ENCODE measurements at places on chromosomes 2 and 18.

DNA sequence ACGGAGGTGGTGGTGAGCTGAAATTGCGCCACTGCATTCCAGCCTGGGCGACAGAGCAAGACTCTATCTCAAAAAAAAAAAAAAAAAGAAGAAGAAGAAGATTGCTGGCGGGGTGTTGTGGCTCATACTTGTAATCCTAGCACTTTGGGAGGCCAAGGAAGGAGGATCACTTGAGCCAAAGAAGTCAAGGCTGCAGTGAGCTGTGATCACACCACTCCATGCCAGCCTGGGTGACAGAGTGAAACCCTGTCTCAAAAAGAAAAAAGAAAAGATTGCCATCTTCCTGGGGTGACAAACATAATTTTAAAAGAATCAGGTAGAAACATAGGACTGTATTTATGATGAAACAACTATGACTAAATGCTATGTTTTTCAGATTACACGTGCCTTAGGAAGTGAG, 55.1 kb upstream of the EML4 start:
- DNase-seq: no peak

GRCh38 chr2:222714361-222715241, 43.1 kb downstream of the MOGAT1 start:
- DNase-seq: no peak

DNA sequence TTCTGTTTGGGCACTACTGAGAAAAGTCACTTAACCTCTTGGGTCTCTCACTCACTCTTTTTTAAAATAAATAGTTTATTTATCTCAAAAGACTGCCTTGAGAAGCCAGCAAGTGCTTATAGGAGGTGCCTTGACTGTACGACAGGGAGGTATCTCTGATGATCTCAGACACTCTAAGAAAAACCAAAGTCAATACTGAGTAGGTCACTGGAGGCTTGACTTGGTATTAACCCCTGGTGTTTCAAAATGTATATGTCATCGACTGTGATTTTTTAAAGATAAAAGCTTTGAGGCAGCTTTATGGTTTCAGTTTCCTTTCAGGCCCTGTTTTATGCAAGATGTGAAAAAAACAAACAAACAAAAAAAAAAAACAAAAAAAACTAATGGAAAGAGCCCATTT, 33.7 kb downstream of the MREG start:
- no peak for DNase-seq

GRCh38 chr2:16206191-16206944, 266.0 kb downstream of the MYCN start:
- no peak for DNase-seq

GRCh38 chr2:32652555-32653209, 24.8 kb downstream of the TTC27 start:
- DNase-seq: no peak

DNA sequence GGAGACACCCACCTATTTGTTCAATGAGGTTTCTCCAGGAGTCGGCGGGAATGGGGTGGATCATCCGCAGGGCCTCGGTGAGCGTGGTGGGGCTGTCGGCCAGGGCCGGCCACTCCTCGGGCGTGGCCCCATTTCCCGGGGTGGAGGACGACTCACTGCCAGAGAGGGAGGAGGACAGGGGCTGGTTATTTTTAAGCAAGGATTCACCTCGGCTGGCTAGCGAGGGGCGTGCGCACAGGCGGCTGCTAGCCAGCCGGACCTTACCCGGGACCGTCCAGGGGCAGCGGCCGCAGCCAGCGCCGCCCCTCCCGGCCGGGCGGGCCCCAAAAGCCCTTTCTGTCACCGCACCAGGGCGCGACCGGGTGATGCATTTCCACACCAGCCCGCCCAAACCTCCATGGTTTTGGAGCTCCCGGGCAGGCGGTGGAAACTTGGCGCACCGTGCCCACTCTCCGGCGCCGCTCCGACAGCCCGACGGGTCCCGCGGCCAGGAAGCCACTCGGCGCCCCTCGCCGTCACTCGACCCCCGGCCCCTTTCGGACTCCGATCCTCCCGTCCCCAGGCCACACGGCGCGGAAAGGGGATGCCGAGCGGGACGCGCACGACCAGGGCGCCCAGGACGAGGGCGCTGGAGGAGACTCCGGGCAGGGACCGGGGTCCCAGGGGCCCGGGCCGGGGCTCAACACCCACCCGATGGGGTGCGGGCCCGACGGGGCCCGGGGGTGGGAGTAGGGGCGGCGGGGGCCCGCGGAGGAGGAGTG, 57.1 kb downstream of the SNORC start:
- DNase-seq: no peak

DNA sequence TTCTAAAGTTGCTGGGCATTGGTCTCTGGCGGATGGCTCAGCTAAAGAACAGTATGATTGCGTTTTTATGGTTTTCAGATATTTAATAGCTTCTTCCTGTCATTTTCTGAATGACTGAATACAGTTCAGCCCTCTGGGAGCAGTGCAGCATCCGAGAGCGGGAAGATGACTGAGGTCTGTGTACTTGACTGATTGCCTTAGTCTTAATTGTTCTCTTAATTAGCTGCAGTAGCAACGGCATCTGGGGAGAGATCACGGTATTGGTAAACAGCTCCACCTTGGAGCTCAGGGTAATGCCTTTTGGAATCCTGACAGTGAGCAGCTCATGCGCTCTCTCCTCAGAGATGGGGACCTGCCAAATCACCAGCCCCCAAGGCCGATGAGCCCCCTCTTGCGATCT, 481.4 kb upstream of the SPRED2 start:
- no peak for DNase-seq

GRCh38 chr2:157172866-157173578, 84.5 kb upstream of the GALNT5 start:
- no peak for DNase-seq

DNA sequence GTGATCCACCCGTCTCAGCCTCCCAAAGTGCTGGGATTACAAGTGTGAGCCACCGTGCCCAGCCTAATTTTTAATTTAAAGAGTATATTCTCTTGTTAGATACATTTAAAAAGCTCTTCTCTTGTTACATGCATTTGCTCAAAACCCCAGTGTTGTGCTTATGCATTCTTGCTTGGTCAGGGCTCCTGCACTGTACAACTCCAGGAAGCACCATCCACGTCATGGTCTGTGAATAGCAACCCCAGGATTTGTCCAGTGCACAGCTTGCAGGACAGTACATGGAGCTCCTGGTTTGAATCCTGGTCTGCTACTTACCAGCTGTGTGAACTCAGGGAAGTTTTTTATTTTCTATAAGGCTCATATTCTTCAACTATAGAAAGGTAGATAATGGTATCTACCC, 80.8 kb downstream of the MDH1 start:
- no peak for DNase-seq

GRCh38 chr2:235384624-235385023, 109.2 kb upstream of the AGAP1 start:
- no peak for DNase-seq

DNA sequence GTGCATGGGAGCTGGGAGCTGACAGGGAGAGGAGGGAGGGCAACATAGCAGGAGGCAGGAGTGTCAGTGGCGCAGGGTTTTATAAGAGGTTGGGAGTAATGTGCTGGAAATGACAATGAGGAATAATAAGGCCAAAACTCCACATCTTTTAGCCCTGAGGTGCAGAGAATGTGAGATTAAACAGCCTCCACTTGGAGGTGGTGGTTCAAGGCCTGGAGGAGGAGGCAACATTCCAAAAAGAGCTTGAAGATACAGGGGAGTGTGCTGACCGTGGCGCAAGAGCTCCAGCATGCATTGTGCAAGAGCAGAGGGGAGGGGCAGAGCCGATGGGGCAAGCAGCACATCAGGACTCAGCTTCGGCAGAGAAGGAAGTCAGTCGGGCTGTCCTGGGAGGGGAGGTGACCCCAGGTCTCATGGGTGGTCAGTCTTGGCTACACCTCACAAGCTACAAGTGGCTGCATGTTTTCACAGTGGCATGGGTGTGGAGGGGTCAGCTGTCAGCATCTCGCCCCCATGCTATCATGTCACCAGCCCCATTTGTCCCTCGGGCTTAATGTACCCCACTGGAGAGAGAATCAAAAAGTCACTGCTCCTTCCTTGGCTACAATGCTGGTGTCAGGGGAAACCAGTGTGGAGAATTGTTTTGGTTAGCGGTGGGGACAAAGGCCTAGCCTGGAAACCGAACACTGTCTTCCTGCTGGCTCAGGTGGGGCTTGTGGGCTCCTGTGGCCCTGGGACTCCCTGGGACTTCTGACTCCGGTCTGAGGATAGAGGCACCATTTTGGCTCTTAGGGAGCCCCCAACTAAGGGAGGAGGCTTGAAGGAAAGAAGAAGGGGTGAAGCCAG, 208.0 kb downstream of the ZFP36L2 start:
- DNase-seq: no peak

GRCh38 chr2:217520356-217521010, 482.3 kb downstream of the TNS1 start:
- no peak for DNase-seq

DNA sequence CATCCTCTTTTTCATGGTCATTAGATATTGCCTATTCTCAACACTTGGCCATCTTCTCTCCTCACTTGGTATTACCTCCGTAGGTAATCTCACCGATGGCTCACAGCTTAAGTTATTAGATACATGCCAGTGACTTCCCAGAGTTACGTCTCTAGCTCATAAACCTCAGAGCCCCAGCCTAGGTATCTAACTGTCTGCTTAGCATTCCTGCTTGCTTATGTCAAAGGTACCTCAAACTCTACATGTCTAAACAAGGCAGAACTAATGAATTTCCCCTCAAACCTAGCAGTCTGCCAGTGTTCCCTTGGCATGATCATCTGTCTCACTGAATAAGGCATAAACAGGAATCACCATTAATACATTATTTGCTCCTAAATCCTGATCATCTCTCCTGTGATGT, 27.7 kb upstream of the ZNF638 start:
- no peak for DNase-seq

DNA sequence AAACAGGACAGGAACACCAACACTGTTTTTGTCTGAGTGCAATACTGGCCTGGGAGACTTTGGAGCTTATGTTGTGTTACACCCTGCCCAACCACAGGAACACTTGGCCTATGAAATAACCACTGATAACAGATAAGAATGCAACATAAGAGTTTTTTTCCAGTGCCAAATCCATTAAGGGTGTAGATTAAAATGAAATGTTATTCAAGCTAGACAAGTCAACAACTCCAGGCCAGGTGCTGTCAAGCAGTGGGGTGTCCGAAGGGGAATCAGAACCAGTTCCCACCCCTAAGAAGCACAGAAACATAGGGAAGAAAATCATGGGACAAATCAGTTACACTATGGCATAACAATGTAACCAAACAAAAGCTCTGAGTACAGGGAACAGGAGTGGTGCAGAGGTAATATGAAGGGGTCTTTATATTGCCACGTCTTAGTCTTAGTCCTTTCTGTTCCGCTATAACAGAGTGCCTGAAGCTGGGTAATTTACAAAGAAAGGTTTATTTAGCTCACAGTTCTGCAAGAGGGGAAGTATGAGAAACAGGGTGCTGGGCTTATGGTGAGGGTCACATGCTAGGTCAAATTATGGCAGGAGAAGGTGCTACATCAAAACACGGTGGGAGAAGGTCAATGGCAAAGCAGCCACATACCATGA, 3.8 kb downstream of the AFG3L2 start:
- no peak for DNase-seq

GRCh38 chr18:5066380-5066977, 130.6 kb downstream of the AKAIN1 start:
- DNase-seq: no peak

GRCh38 chr2:182426918-182427240, at the start of gene PDE1A:
Gene PDE1A (minus strand): TSS chr2:182427036.
- DNase-seq: no peak

GRCh38 chr2:157256626-157257025, 879 bp upstream of the GALNT5 start:
- DNase-seq: no peak

DNA sequence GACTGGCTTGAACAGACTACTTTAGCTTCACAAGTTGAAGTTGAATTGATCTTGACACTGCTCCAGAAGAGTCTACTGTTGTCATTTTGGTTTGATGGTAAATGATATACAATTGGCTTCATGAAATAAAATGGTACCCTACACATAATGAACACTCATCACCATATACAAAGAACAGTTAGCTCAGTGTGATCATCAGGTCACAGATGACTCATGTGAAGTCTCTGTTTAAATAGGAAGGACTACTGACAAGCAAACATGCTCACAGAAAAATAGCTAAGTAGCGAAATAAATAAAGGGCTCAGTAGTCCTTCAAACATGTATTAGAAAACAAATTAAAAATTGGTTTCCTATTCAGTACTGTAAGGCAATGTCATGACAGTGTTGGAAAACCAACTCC, 96.2 kb downstream of the MEIS1 start:
- DNase-seq: no peak

GRCh38 chr2:12004713-12005112, 258.3 kb downstream of the LPIN1 start:
- DNase-seq: no peak

DNA sequence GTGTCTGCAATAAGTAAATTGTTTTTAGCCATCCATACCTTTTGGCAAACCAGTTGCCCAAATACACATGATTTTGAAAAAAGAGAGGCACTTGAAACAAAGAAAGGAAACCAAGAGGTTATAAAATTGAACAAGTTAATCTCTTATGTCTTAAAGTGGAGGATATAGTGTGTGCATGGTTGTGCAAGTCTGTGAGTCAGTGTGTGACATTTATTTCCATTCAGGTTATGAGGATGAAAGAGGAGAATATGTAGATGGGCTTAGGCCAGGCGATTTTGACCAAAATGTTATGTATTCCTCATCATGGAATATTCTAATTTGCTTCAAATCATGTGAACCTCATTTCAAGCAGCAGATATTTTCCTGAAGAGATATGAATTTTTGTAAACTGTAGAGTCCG, 123.3 kb downstream of the SETBP1 start:
- DNase-seq: no peak

GRCh38 chr18:10231220-10231619, 223.2 kb upstream of the APCDD1 start:
- no peak for DNase-seq

- DNase-seq: no peak
These were observed 227.8 kb downstream of the BCL2 start for GRCh38 chr18:63091671-63092364.

GRCh38 chr2:25386971-25387875, 45.5 kb upstream of the DNMT3A start:
- no peak for DNase-seq

- DNase-seq: no peak
These were observed 49.0 kb downstream of the TAF1B start for GRCh38 chr2:9892236-9892635.

GRCh38 chr18:63551769-63552168, 9.6 kb downstream of the SERPINB12 start:
- no peak for DNase-seq

- DNase-seq: no peak
These were observed 24.0 kb upstream of the CERS6 start for GRCh38 chr2:168432100-168432499.

GRCh38 chr18:8261651-8262091, 347.6 kb upstream of the RAB12 start:
- no peak for DNase-seq

- DNase-seq: no peak
These were observed 211.7 kb downstream of the CLIP4 start for GRCh38 chr2:29326926-29327325.

GRCh38 chr2:9286554-9287399, 80.2 kb downstream of the ASAP2 start:
- no peak for DNase-seq

DNA sequence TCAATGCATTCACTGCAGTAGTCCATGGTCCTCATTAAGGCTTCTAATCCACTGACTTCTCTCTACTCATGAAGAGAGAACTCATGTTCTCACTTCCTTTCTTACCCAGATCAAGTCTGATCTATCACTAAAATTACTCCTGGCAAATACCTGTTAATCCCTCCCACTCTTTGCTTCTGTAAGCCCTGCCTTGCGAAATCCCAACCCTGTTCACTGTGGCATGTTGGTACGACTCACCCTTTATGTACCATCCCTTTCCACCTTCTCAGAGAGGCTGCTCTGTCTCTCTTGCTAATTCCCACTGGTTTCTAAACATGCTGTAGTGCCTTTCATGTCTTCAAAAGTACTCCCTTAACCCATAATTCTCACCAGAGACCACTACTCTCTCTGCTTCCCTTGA, 272.2 kb upstream of the ACVR2A start:
- no peak for DNase-seq
